Activated naive CD8-positive, alpha-beta T cell treated with anti-CD3 and anti-CD28 coated beads for 36 hours (primary cell): ENCODE measurements at places on chromosomes 7 and 10.

DNA sequence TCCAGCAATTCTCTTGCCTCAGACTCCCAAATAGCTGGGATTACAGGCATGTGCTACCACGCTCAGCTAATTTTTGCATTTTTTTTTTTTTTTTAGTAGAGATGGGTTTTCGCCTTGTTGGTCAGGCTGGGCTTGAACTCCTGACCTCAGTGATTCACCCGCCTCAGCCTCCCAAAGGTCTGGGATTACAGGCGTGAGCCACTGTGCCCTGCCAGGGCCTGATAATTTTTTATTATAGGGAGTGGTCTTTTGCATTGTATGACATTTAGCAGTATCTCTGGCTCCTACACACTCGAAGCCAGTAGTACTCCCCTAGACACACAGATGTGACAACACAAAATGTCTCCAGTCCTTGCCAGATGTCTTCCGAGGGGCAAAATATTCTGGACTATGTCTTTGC is 124.0 kb downstream of the DKK1 start:
- DNase-seq: no peak

DNA sequence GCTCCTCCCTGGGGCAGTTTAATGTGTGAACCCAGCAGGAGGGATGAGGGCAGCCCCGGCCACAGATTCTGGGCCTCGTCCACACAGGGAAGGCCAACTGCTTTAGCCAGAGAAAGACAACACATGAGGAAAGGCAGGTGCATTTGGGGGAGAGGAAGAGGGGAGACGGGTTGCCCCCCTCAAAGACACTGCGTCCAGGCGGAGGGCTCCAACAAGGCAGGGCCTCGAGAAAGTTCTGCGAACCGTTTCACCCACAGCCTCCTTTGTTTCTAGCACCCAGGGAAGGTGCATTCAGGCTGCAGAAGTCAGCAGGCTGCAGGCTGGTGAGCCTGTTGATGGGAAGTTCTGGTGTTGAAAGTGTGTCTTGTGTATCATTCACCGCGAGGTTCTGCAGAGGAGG is 10.1 kb downstream of the FOXL3 start:
- no peak for DNase-seq

DNA sequence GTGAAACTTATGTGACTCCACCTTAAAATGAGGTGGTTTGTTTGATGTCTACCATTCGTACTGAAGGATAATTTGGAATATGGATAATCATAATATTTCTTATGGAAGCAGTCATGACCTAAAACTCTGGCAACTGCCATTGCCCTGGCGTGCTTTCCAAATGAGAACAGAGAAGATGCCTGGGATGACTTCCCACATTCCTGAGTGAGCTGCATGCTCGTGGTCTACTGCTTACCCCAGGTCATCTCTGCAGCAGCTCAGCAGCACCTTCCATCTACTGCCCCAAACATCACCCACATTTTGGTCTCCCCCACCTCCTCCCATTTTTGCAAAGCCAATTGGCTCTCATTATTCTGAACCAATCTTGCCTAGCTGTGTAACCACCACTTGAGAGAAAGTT is 40.1 kb downstream of the LYZL1 start:
- DNase-seq: no peak

GRCh38 chr10:95536017-95536416 is 25.2 kb downstream of the SORBS1 start:
- DNase-seq: no peak

DNA sequence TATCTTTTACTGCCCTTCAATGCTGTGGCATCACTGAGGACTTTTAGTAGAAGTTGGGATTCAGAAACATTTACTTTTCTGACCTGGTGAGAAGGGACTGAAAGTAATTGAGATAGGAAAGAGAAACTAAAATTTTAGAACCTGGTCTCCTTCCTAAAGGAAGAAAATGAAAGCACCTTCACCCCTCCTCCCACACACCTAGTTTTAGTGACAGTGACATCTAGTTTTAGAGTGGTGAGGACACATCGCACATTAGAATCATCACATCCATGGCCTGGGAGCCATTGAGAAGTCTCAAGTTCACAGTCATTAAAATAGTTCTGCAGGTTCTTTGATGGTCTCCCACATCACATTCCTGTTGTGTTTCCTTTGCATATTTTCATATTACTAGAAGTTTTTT is 16.1 kb downstream of the TAS2R41 start:
- DNase-seq: no peak

DNA sequence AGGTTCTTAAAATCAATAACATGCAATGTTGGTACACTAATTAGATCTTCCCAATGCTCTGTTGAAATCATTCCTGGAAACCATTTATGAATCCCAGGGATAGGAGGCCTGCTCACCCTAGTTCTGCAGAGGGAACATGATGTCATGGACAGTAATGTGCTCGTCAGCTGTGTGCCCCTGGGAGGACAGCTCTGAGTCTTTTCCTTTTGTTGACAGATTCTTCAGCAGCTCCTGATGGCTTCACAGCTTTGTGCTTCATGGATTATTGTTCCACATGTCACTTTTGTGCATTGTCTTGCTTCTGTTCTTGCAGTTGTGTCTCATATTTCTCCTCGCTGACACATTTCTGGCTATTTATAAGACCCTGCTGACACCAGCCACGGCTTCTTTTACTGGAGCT is 367.5 kb downstream of the CCSER2 start:
- DNase-seq: no peak
